ENCODE measurements at places on chromosomes 1 and 21.

- no peak for DNase-seq
Observed at GRCh38 chr1:193299038-193299437, 112.6 kb upstream of the B3GALT2 start.

GRCh38 chr21:19440792-19441655 is 1037.4 kb upstream of the TMPRSS15 start:
- no peak for DNase-seq

DNA sequence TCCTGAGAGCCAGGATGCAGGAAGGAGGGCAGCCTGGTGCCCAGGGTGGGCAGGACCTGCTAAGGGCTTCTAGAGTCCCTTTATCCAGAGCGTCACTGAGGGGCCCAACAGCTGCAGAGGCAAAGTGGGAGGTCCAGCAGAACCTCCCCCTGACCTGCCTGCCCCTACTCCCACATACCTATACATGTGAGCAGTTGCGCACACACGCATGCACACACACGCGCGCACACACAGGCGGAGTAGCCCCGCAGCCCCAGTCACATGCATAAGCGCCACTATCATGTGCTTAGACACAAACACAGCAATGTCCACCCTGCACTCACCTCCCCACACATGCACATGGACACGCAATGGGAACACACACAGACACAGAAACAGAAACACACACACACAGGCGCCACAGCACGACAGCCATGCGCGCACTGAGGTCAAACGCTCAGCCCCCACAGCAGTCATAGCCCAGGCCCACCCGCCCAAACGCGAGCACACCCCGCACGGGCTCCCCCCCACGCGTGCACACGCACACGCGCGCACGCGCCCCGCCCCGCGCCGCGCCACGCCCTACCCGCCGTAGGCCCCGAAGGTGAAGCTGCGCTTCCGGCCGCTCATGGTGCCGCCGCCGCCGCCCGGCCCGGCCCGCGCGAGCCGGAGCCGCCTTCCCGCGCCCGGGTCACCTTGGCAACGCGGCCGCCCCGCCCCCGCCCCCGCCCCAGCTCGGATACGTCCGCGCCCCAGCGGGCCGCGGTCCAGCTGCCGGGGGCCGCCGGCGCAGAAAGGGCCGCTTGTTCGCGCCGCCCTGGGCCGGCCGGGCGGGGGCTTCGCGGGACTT is 17.7 kb downstream of the RAP1GAP start:
- DNase-seq: peak; percentile 58

GRCh38 chr1:29292344-29292743 is 56.0 kb downstream of the PTPRU start:
- DNase-seq: no peak

DNA sequence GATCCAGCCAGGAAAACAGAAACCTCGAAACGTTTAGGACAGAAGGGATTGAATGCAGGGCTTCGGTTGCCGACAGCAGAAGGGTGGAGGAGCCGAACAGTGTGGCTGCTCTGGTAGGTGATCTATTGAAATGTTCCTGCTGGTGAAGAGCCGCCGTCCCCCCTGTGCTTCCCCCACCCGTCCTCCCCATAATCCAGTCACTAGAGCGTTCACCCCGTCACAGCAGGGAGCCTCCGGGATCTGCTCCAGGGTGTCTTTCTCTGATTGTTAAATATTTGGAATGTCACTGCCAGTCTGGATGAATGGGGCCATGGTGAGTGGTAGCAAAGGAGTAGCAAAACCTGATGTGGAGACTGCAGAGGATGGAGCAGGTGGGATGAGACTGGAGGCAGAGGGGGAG is 255.1 kb upstream of the CSF3R start:
- no peak for DNase-seq

- DNase-seq: no peak
Observed at GRCh38 chr1:218742467-218743262, 397.5 kb downstream of the TGFB2 start.

- no peak for DNase-seq
Observed at GRCh38 chr1:231949277-231950091, 322.9 kb downstream of the DISC1 start.

DNA sequence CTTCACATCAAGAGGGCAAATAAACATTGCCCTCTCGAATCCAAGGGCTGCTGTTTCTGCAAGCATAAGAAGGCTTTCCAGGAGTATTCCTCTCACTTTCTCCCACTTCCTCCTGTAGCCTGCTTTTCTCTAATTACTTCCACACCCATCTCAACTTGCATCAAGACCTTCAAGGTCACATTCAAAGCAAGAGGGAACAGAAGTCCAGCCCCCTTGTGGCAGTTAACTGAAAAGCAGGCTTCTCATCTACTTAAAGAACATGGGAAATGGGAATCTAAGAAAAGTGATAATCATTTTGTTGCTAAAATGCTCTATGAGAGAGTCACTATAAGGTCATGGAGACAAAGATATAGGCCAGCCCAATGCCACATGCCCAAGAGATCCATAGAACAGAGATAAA is 874.4 kb downstream of the KCNT2 start:
- DNase-seq: no peak

Measured in Caco-2 (cell line).